ENCODE measurements at places on chromosomes 12 and 14.
A peak's percentile ranks its signal among the peaks of the same experiment; 100 is the strongest.

- peak; percentile 91 for DNase-seq
Observed at GRCh38 chr14:67816326-67817002, at the start of gene ZFYVE26. ZFYVE26 (minus strand) TSS chr14:67816590; CDS start chr14:67815963, 627 bp downstream.

DNA sequence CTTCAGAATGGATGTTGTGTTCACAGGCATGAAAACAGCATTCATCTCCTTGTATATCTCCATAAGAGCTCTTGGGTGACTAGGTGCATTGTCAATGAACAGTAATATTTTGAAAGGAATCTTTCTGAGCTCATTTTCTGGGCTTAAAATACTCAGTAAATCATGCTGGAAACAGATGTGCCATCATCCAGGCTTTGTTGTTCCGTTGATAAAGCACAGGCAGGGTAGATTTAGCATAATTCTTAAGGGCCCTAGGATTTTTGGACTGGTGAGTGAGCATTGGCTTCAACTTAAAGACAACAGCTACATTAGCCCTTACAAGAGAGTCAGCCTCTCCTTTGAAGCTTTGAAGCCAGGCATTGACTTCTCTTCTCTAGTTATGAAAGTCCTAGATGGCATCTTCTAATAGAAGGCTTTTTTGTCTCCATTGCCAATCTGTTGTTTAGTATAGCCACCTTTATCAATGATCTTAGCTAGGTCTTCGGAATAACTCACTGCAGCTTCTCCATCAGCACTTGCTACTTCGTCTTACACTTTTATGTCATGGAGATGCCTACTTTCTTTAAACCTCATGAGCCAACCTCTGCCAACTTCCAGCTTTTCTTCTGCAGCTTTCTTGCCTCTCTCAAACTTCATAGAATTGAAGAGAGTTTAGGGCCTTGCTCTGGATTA is 79.6 kb upstream of the PSMA6 start:
- no peak for DNase-seq

GRCh38 chr14:64218344-64219240 is 75.6 kb downstream of the ESR2 start:
- no peak for DNase-seq

- no peak for DNase-seq
Observed at GRCh38 chr14:100295376-100296105, 10.7 kb downstream of the SLC25A29 start.

DNA sequence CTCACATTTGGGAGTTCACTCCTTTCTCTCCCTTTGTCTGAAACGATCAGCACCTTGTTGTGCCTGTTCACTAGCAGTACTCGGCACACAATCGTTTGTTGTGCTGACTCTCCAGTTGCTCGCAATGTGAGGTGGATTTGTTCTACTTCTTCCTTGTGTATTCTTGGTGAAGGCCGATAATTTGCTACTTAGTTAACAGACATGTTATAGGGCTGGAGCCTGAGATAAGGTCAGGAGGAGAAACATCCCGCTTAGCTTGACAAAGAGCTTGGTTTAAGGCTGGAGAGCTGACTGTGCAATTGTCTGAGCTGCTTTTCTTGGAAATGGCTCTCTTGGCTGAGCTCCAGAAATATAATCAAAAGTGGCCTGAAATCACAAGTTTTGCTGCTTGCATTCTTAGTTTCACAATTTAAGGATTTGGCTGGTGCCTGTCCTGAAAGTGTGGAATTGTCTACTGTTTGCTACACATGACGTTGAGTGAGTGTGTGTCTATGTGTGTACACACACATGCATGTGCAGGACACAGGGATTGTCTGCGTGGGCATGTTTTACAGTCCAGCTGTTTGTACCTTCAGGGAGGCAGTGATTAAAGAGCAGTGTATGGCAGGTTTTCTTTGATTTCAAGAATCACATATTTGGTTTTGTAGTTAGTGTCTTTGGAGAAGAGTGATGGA is 77.7 kb downstream of the ARF6 start:
- no peak for DNase-seq

GRCh38 chr12:2641207-2641606 is 153.6 kb upstream of the FKBP4 start:
- DNase-seq = no peak

DNA sequence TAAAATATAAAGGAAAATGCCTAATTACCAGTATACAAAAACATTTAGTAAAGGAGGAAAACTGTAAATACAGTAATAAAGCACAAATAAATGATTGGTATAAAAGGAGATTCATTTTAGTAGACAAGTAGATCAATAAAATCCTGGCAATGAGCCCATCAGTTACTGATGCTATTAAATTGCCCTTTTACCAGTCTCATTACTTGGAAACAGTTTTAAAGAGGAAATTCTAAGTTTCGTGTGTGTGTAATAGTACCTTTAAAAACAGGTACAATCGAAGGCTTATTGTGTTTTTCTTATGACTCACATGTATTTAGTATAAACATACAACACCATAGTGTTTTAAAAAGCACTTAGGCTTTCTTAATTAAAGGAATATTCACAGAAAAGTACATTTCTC is 46.4 kb upstream of the SYT10 start:
- no peak for DNase-seq

- no peak for DNase-seq
Observed at GRCh38 chr12:27840229-27840999, 60.4 kb upstream of the MANSC4 start.

DNA sequence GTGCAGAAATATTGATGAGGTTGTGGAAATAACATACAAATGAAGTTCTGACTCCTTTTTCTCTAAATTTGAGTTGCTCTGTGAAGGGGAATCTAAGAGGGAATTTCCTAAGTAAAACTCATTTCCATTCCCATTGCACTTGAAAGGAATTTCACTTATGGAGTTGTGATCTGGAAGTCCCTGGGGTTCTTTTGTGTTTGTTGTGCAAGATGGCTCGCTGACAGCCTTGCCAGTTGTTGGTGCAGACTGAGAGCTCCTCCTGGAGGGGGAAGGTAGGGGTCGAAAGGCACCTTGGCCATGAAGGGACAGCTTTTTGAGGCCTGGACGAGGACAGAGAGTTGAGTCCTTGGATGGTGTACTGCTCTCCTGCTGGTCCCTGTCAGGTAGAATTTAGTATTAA is 72.0 kb downstream of the C12orf56 start:
- DNase-seq = no peak

DNA sequence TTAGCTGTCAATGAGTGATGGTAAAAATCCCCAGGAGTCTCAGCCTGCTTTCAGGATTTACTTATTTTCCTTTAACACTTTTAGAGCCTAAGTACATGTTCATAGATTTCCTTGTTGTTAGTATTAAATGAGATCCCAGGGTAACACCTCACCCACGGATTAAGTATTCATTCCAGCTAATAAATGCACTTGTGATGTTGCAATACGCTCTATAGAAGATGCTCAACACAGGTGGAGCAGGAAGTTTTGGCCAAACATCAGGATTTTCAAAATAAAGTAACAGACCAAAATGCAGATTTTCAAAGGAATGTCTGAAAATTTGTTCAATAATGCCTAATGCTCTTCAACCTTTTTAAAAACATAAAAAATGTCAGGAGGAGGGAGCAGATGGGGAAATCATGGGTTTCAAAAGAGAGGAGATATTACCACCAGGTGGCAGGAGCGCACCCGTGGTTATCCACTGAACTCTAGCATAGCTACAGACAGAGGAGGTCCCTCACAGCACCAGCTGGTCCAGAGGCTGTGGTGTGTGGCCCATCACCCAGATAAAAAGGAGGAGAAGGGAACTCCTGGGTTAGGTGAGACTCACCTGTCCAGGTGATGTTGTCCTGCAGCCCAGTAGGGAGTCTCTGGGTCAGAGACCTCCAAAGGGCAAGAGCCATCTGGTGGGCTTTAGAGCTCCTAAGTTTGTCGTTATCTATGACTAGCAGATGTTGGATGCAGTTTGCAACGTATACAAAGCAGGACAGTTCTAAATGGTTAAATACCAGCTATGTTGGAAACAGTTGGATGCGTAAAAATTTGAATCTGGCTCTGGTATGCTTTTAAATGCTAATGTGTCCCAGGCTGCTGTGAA is 1158.4 kb upstream of the TMEM132C start:
- DNase-seq = no peak

DNA sequence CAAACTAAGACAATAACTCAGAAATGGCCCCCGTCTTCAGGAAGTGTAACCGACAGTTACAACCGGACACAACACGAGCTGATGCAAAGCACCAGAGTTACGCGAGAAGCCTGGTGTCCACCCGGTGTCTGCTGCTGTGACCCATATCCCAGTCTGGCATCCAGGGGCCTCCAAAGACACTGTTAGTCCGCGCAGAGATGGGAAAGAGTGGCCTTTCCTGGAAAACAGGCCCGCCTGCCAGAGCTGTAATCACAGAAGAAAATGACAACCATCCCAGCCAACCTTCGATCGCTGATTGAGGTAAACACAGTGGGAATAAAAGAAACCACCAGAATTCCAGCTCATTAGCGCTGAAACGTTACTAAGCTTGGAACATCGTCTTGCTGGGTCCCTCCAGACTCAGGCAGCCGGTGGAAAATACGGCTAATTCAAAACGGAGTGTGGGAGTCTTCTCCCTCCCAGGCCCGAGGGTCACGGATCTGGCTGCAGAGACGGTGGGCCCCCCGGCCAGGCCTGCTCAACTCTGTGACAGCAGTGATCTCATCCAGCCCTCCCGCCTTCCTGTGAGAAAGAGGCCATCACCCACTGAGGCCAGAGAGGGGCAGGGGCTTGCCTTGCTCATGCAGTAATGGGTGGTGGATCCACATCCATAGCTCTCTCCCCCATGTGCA is 273.9 kb upstream of the RTL1 start:
- no peak for DNase-seq

- DNase-seq = no peak
Observed at GRCh38 chr12:89306827-89307473, 45.4 kb downstream of the DUSP6 start.

GRCh38 chr14:94102768-94103482 is 7.6 kb upstream of the IFI27 start:
- DNase-seq = no peak

DNA sequence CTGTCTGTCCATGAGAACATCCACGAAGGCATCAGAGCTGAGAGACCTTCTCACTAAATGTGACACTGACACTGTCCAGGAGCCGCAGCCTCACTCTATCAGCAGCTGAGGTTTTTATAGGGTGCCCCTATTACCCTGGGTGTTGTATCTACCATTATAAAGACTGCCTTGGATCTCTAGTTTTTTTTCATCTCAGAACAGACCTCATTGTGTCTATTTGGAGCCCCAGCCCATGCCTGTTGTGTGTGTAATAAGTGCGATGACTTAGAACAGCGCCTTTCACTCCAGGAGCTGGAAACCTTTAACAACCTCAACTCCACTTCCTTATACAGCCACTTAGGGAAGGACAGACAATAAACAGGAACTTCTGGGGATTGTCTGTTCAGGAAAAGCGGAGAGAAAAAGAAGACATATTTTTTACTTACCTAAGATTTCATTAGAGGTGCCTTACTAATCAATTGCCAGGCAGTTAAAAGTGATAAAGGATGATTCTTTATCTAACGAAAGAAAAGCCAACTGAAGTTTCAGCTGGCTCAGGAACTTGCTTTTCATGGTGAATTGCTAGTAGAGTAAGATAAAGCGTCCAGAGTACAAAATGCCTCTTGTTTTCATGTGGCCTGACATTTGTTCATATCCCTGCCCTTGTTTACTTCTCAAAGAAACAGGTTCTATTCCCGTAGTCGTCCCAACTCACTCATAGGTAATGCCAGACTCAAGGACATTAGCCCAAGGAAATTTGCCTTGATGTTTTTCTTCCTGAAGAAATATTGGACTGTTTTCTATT is 420.6 kb downstream of the RAD51B start:
- no peak for DNase-seq

DNA sequence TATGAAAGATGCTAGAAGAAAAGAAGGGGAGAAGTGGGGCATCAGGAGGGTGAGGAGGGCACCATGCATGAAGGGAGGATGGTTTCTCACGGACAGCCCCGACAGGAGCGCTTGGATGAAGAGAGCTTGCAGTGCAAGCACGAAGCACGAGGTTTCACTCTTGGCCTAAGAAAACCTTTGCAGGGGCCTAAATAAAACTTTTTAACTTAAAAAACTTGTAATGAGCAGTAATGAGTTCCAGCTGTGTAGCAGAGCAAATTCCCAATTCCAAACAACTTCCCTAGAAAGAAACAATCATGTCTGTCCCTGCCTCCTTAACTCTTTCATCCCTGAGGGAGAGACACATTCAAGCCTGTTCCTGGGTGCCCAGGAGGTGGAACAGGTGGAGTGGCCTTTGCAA is 119.5 kb downstream of the PAH start:
- DNase-seq = no peak

GRCh38 chr12:29883941-29884554 is 100.3 kb upstream of the TMTC1 start:
- DNase-seq = no peak

- no peak for DNase-seq
Observed at GRCh38 chr14:33568935-33569579, 381.8 kb downstream of the EGLN3 start.

- no peak for DNase-seq
Observed at GRCh38 chr14:50366115-50366514, 30.6 kb downstream of the CDKL1 start.

DNA sequence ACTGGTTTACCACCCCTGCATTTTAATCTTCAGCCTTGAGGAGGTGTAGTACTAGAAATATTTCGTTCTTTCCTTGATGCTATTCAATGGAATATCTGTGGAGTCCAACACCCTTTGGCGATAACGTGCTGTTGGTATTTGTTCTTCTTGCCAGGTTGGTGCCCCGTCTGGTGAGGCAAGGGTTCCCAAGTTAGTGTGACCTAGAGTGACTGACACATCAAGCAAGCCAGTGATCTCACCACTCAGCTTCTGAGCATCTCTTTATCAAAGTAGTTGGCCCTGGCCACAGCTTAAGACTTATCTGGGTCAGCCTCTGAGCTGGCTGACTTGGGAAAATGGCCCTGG is 60.2 kb downstream of the PLXNC1 start:
- DNase-seq = no peak

- no peak for DNase-seq
Observed at GRCh38 chr12:131276501-131277185, 322.9 kb downstream of the ADGRD1 start.

- DNase-seq = no peak
Observed at GRCh38 chr12:89995870-89996269, 287.2 kb upstream of the ATP2B1 start.

DNA sequence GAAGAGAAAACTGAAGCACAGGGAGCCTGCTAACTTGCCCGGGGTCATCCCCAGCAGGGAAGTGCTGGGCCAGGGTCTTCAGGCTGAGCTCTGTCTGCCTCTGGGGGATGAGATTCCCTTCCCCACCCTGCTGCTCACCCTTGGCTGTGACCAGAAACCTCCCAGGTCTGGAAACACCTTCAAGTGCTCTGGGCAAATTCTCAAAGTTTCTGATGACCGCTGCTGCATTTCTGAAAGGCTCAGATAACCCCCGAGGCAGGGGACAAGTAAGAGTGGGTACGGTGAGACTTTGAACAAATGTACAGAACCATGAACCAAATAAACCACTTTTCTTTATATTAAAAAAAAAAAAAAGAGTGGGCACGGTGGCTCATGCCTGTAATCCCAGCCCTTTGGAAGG is 41.3 kb downstream of the LTBP2 start:
- DNase-seq = no peak

- DNase-seq = no peak
Observed at GRCh38 chr12:94099632-94100031, 48.7 kb upstream of the PLXNC1 start.

Measured in NCI-H1436 treated with DMSO at 0.1 percent for 48 hours (cell line).